Upper lobe of right lung (tissue), 1 donor: ENCODE measurements at places on chromosomes 7 and 10.

DNA sequence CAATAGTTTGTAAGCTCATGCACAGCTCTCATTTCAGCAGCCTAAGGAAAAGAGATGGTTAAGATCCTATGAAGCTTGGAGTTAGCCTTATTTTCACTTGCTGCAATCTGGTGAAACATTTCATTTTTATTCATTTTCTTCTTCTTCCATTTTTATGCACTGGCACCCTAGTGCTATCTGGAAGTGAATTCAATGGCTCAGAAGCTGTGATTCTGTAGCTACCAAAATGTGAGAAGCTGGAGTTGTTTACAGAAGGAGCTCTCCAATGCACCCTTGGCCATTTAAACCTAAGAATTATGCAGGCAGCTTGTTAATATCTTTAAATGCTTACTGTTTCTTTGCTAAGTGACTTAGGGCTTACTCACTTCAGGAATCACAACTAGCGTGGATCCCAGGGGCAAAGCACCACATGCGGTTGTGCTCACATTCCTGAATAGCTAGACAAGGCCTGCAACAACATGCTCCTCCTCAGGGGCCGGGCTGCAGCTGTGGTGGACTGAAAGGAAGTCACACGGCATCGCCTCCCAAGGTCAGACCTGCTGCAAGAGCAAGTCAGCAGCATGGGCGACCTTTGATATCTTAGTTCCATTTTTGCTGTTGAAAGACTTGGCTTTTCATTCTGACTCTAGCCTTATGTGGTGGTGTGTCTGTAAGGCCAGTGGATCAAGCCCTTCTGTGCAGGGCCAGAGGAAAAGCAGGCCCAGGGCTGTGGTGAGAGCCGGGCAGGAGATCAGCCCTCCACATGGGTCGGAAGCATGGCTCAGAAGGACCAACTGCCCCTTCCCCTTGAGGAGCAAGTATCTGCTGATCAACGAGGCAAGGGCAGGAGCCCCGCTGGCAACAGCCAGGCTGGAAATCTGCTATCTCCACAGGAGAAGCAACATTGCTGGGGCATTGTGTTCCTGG is 91.9 kb upstream of the MBL2 start:
- no peaks in the 10 kb centered on the region for H3K36me3 ChIP-seq
- H3K4me1 ChIP-seq, result no peaks in the 10 kb centered on the region
- H3K4me3 ChIP-seq, result no peak overlapping the region
- H3K27ac ChIP-seq, result no peak overlapping the region

DNA sequence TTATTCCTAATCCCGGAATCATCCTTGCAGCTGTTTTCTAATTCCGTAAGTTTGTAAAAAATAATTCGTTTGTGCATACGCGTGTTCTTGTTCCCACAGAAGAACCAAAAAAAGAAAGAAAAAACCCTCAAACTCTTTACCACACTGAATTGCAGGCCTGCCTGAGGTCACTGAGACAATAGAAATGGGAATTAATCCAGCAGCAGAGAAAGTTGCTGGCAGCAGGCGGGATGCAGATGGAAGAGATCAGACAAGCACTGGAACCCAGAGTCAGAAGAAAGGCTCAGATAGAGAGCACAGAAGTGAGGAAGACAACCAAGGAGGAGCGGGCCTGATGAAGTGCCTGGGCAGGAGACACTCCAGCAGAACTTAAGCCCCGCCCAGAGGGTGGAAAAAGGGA is 141.5 kb upstream of the VWC2 start:
- no peaks in the 10 kb centered on the region for H3K27me3 ChIP-seq
- DNase-seq, result no peak
- no peaks in the 10 kb centered on the region for H3K36me3 ChIP-seq
- H3K27ac ChIP-seq, result no peak overlapping the region
- H3K4me1 ChIP-seq, result no peaks in the 10 kb centered on the region

DNA sequence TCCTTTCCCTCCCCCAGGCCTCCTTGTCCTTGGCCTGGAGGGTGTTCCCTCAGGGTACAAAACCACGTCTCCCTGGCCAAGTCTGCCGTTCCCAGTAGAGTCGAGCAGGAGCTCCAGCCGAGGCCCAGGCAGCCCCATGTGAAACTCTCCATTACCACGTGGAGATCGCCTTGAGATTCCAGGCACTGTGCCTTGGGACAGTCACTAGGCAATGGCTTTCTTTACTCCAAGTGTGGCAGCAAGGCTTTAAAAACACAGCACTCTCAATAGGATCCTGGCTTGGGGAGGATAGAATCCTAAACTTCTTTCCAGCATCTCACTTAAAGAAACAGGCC is 57.5 kb downstream of the PLXNA4 start:
- no peaks in the 10 kb centered on the region for H3K27me3 ChIP-seq
- H3K4me3 ChIP-seq, result no peak overlapping the region
- no peaks in the 10 kb centered on the region for H3K36me3 ChIP-seq
- H3K27ac ChIP-seq, result no peak overlapping the region
- H3K4me1 ChIP-seq, result peaks cover 13% of the 10 kb centered on the region

GRCh38 chr10:387909-388660 is 252.8 kb downstream of the ZMYND11 start:
- H3K4me1 ChIP-seq, result peaks cover 4% of the 10 kb centered on the region
- H3K27me3 ChIP-seq, result no peaks in the 10 kb centered on the region
- H3K27ac ChIP-seq, result no peak overlapping the region
- no peak for DNase-seq
- H3K36me3 ChIP-seq, result peaks cover 24% of the 10 kb centered on the region
- no peak overlapping the region for H3K4me3 ChIP-seq

- no peak overlapping the region for H3K27ac ChIP-seq
- no peaks in the 10 kb centered on the region for H3K4me1 ChIP-seq
- no peaks in the 10 kb centered on the region for H3K36me3 ChIP-seq
- no peaks in the 10 kb centered on the region for H3K27me3 ChIP-seq
Observed at GRCh38 chr7:14973712-14974428, 71.3 kb upstream of the DGKB start.

- peaks cover 5% of the 10 kb centered on the region for H3K4me1 ChIP-seq
- no peak overlapping the region for H3K4me3 ChIP-seq
- no peak for DNase-seq
- H3K27me3 ChIP-seq, result no peaks in the 10 kb centered on the region
Observed at GRCh38 chr10:113423981-113424721, 128.7 kb upstream of the HABP2 start.

DNA sequence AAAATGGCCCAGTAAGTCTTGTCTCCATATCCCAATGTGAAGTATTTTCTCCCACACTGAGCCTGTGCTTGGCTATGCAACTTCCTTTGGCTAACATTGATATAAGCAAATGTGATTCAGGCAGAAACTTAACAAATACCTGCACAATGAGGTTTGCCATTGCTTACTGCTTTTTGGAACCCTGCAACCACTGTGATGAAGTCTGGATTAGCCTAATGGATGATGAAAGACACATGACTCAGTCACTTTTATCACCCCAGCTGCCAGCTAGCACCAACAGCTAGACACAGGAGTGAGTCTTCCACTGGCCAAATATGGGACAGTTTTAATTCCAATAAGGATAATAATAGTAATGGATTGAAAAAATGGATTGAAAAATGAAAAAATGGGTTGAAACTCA is 854.5 kb downstream of the GRM8 start:
- H3K4me3 ChIP-seq, result no peak overlapping the region
- no peak overlapping the region for H3K27ac ChIP-seq
- DNase-seq, result no peak

GRCh38 chr10:52050429-52051047 is 263.5 kb upstream of the DKK1 start:
- no peaks in the 10 kb centered on the region for H3K36me3 ChIP-seq
- no peak overlapping the region for H3K4me3 ChIP-seq
- H3K27me3 ChIP-seq, result no peaks in the 10 kb centered on the region
- H3K4me1 ChIP-seq, result no peaks in the 10 kb centered on the region

GRCh38 chr10:15137036-15137359 is 31.5 kb downstream of the NMT2 start:
- no peaks in the 10 kb centered on the region for H3K27me3 ChIP-seq
- H3K4me3 ChIP-seq, result no peak overlapping the region
- peaks cover 48% of the 10 kb centered on the region for H3K36me3 ChIP-seq
- no peak overlapping the region for H3K27ac ChIP-seq

- no peak for DNase-seq
- no peaks in the 10 kb centered on the region for H3K36me3 ChIP-seq
- H3K27ac ChIP-seq, result no peak overlapping the region
- no peaks in the 10 kb centered on the region for H3K4me1 ChIP-seq
Observed at GRCh38 chr10:6482737-6483357, 97.2 kb downstream of the PRKCQ start.

- no peaks in the 10 kb centered on the region for H3K27me3 ChIP-seq
- no peak overlapping the region for H3K4me3 ChIP-seq
- H3K36me3 ChIP-seq, result peaks cover 45% of the 10 kb centered on the region
- no peak for DNase-seq
- H3K4me1 ChIP-seq, result peaks cover 3% of the 10 kb centered on the region
Observed at GRCh38 chr7:137873979-137874777, 27.4 kb upstream of the DGKI start.

DNA sequence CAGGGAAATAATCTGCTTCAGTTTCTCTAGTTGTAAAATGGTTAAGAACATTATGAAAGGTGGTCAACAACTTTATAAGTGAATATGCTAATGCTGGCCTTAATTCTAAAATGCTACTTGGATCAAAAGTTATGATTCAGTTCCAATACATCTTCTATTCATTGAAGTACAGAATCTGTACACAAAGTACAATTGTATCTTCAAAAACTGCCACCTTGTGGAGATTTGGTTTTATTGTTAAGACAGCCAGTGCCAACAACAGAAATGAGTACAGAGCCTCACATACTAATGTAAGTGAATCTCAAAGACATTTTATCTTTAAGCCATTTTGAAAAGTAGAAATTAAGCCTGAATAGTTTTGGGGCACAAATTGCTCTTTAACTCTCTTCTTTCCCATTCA is 194.0 kb downstream of the CFTR start:
- no peak for DNase-seq
- H3K27ac ChIP-seq, result peak overlapping the region; percentile 58
- H3K4me3 ChIP-seq, result no peak overlapping the region
- H3K36me3 ChIP-seq, result no peaks in the 10 kb centered on the region
- H3K27me3 ChIP-seq, result no peaks in the 10 kb centered on the region

DNA sequence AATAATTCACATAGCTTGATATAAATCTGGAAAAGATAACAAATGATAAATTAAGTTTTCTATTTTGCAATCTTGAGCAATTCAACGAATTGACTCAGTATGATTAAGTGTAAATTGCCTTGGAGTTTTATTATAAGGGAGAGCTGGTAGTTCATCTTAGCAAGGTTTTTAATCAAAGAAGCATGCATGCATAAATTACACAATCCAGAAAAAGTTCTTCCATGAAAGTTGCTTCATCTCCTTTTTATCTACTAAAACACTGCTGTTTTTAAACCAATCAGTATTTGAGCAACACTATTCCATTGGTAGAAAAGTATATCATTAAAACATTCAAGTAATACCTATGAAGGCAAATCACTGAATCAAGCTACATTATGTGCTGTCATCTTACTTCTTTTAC is 47.6 kb downstream of the POT1 start:
- H3K36me3 ChIP-seq, result no peaks in the 10 kb centered on the region
- no peak for DNase-seq
- no peak overlapping the region for H3K4me3 ChIP-seq
